Kidney glomerular epithelial cell (primary cell): ENCODE measurements at places on chromosomes 6 and 20.

- no peak for DNase-seq
Measured at GRCh38 chr20:61024390-61024789, 227.7 kb upstream of the CDH4 start.

GRCh38 chr6:107314531-107314939 is 144.8 kb downstream of the PDSS2 start:
- DNase-seq = no peak

- DNase-seq = peak; percentile 37
Measured at GRCh38 chr20:62363920-62364851, 2.9 kb downstream of the LAMA5 start.

- DNase-seq = no peak
Measured at GRCh38 chr6:38739532-38739931, 24.4 kb downstream of the DNAH8 start.

DNA sequence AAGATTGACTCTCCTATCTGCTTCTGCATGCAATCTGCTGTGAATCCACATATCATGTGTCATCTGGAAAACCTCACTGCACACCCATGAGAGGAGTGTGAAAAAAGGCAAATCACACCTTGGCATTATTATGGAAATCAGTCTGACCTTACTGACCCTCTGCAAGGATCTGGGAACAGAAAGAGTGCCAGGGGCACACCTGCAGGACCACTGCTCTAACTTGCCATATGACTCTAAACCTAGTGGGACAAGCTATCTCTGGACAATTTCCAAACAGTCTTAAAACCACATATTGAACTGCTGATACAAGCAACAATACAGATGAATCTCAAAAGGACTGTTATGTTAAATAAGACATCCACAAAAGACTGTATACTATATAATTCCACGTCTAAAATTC is 50.3 kb downstream of the ABHD12 start:
- DNase-seq = no peak

- DNase-seq = peak; percentile 14
Measured at GRCh38 chr6:160996131-160996601, 4.6 kb downstream of the MAP3K4 start.

- DNase-seq = no peak
Measured at GRCh38 chr20:23245553-23246181, 104.9 kb upstream of the NXT1 start.

DNA sequence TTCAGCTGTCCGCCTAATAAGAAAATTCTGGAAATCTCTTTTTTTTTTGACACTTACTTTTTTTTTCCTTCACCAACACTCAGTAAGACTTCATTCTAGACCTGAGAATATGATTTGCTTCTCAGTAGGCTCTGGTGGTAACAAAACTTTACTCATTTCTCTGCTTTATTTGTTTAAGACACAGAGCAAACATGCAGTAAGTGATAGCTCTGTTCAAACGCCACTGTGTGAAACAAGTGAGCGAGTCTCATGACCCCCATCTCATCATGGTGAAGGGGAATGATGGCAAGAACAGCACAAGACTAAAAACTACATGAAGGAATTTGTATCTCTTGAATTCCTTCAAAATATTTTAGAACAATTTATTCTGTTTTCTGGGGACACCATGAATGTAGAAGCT is 541.6 kb upstream of the POU3F2 start:
- no peak for DNase-seq

DNA sequence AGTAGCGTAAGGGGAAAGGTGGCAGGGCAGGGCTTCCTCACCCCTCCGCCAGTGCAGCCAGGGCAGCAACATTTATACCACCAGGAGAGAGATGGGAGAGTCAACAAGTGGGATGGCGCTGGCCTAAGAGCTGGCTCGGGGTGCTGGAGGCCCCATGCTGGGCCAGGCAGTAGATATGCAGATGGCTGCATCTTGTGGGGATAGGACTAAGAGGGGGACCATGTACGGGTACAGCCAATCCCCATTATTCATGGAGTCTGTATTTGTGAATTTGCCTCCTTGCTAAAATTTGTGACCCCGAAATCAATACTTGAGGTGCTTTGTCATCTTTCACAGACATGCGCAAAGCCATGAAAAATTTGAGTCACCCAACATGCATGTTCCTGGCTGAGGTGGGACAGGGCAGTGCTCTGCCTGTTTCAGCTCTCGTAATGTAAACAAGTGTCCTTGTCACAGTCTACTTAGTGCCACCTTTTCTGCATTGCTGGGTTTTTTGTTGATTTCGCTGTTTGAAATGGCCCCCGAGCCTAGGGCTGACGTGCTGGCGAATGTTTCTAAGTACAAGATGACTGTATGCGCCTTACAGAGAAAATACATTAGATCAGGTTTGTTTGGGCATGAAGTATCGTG is 27.5 kb upstream of the TAF8 start:
- DNase-seq = no peak
